Hindlimb muscle (tissue), 1 donor: ENCODE measurements at places on chromosomes 6 and 20. TPM values are rescaled to one million over a fixed set of nuclear protein-coding genes. Genes with fewer than 3 reads are reported as not detected.

DNA sequence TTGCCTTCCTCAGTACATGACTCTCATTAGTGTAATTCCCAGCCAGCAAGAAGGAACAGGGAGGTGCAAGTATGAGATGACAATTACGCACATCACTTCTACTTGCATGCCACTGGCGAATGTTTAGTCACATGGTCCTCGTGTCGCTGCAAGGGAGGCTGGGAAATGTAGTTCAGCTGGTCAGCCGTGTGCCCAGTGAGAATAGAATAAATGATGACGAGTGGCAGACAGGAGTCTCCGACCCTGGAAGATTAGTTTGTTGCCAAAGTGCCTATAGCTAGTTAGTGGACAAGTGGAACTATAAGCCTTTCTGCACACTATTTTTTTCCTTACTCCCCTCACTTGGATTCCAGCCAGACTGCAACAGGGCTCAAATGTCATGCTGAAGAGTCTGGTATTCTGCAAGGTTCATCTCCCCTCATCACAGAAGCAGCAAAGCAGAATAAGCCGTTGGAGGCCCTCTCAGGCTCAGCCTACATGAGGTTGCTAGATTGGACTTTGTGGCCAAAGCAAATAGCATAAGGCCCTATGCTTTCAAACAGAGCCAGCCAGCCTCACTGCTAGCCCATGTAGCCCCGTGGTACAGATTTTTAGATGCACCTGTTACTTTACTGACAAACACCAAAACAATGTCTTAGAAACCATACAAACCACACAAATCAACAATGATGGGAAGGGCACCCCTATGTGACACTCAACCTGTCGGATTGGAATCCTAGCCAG lies 9.7 kb downstream of the LINC00237 start:
- no peak for DNase-seq

DNA sequence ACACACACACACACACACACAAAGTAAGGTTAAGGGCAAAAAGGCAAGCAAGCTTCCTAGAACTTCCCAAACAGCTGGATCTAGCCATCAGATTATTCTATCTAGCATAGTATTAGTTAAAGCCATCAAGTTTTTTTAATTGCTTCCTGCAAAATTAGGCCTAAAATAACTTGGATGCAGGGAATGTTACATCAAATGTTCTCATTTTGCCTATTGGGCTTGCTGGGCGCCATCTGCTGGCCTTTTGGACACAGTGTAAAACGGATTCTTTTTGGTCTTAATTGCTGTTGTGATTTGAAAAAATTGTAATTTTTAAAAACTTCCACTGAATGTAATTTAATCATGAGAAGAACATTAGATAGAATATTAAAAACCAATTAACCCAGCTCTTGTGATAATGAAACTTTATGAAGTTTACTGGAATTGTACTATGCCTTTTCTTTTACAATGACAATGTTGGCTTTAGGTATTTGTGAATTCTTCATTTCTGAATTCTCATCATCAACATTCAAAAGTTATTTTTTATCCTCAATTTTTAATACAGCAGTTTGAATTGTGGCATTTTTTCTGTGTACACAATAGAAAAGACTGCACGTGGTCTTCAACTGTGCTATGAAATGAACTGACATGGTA lies 6.8 kb downstream of the MKKS start:
- peak; percentile 35 for DNase-seq

Gene TMC2
- 0.13 TPM for polyA plus RNA-seq

GRCh38 chr6:42569102-42570028 lies 5.5 kb downstream of the UBR2 start:
- DNase-seq: no peak

Gene SLPI
- not detected for polyA plus RNA-seq

Gene RNF144B
- polyA plus RNA-seq: 12.0 TPM

DNA sequence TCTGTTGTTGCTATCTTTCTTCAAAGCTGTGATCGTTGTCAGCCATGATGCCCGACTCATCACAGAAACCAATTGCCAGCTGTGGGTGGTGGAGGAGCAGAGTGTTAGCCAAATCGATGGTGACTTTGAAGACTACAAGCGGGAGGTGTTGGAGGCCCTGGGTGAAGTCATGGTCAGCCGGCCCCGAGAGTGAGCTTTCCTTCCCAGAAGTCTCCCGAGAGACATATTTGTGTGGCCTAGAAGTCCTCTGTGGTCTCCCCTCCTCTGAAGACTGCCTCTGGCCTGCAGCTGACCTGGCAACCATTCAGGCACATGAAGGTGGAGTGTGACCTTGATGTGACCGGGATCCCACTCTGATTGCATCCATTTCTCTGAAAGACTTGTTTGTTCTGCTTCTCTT lies 19.3 kb downstream of the ABCF1 start:
- no peak for DNase-seq
